ENCODE measurements at places on chromosomes 5 and 9. TPM values are rescaled to one million over a fixed set of nuclear protein-coding genes. Genes with fewer than 3 reads are reported as not detected.
A peak's percentile ranks its signal among the peaks of the same experiment; 100 is the strongest.

- no peaks in the 10 kb centered on the region for H3K27me3 ChIP-seq
- H3K36me3 ChIP-seq = no peaks in the 10 kb centered on the region
- H3K27ac ChIP-seq = no peak overlapping the region
Measured at GRCh38 chr5:175713930-175714329, 56.1 kb downstream of the HRH2 start.

DNA sequence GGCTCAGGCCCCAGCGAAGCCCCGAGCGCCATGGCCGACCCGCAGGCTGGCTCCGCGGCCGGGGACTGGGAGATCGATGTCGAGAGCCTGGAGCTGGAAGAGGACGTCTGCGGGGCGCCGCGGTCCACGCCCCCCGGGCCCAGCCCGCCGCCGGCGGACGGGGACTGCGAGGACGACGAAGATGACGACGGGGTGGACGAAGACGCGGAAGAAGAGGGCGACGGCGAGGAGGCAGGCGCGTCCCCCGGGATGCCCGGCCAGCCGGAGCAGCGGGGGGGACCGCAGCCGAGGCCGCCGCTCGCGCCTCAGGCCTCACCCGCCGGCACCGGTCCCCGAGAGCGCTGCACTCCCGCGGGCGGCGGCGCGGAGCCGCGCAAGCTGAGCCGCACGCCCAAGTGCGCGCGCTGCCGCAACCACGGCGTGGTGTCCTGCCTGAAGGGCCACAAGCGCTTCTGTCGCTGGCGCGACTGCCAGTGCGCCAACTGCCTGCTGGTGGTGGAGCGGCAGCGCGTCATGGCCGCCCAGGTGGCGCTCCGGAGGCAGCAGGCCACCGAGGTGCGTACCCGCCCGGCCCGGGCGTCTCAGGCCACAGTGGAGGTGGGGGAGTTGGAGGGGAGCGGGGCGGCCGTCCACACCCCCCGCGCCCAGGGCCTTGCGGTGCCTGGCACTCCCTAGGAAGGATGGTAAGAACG lies 1.6 kb downstream of the DMRT2 start:
- H3K36me3 ChIP-seq = no peaks in the 10 kb centered on the region
- no peaks in the 10 kb centered on the region for H3K4me1 ChIP-seq
- H3K27ac ChIP-seq = no peak overlapping the region
- H3K27me3 ChIP-seq = peaks cover 19% of the 10 kb centered on the region
- H3K4me3 ChIP-seq = no peak overlapping the region

GRCh38 chr9:116084497-116084896 lies 69.1 kb upstream of the PAPPA start:
- no peaks in the 10 kb centered on the region for H3K27me3 ChIP-seq
- no peak overlapping the region for H3K4me3 ChIP-seq
- H3K4me1 ChIP-seq = peaks cover 4% of the 10 kb centered on the region
- no peak overlapping the region for H3K27ac ChIP-seq
- DNase-seq = no peak

- DNase-seq = no peak
- H3K27me3 ChIP-seq = no peaks in the 10 kb centered on the region
- no peaks in the 10 kb centered on the region for H3K4me1 ChIP-seq
Measured at GRCh38 chr5:143567583-143568504, 164.4 kb upstream of the NR3C1 start.

- no peaks in the 10 kb centered on the region for H3K4me1 ChIP-seq
- H3K36me3 ChIP-seq = no peaks in the 10 kb centered on the region
- DNase-seq = no peak
- H3K27ac ChIP-seq = no peak overlapping the region
- H3K4me3 ChIP-seq = no peak overlapping the region
- H3K27me3 ChIP-seq = no peaks in the 10 kb centered on the region
Measured at GRCh38 chr9:110278080-110278707, 21.9 kb upstream of the TXN start.

DNA sequence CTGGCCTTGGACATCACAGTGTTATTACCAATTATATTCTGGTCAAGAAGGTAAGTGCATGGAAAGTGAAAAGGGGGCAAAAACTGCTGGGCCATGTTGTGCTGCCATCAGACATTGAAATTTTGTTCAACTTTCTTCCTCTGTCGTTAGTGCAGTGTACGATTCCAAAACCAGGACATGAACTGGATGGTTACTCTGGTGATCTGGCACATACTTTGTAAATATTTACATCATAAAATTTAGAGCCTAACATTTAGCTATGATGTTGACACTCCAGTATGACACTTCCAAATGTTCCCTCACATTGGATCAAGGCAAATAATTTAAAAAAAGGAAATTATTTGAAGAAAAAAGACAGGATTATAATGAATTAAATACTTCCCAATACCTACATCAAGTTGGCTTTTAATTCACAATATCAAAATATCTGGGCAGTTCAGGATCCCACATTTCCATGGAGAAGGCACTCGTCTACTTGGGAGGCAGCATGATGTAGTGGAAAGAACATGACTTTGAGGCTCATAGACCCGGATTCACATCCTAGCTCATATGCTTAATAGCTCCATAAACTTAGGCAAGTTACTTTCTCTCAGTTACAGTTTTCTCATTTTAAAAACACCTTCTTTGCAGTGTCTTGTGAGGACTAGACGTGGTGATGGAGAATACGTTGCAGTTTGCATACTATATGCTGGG lies 342.5 kb upstream of the MPDZ start:
- DNase-seq = no peak
- no peaks in the 10 kb centered on the region for H3K4me1 ChIP-seq
- H3K36me3 ChIP-seq = no peaks in the 10 kb centered on the region
- H3K27ac ChIP-seq = no peak overlapping the region

- H3K4me3 ChIP-seq = no peak overlapping the region
- DNase-seq = peak; percentile 78
- H3K27ac ChIP-seq = peak overlapping the region; percentile 90
- peaks cover 11% of the 10 kb centered on the region for H3K4me1 ChIP-seq
- no peaks in the 10 kb centered on the region for H3K27me3 ChIP-seq
Measured at GRCh38 chr9:131657940-131658339, 81.9 kb downstream of the RAPGEF1 start.

- H3K4me3 ChIP-seq = no peak overlapping the region
- DNase-seq = no peak
- no peaks in the 10 kb centered on the region for H3K27me3 ChIP-seq
- H3K36me3 ChIP-seq = no peaks in the 10 kb centered on the region
- no peak overlapping the region for H3K27ac ChIP-seq
- no peaks in the 10 kb centered on the region for H3K4me1 ChIP-seq
Measured at GRCh38 chr5:175772747-175773533, 98.4 kb upstream of the CPLX2 start.

- no peaks in the 10 kb centered on the region for H3K27me3 ChIP-seq
- no peak overlapping the region for H3K4me3 ChIP-seq
- H3K4me1 ChIP-seq = peaks cover 19% of the 10 kb centered on the region
- no peak for DNase-seq
Measured at GRCh38 chr5:141504216-141504615, 15.3 kb downstream of the PCDHGC5 start.

DNA sequence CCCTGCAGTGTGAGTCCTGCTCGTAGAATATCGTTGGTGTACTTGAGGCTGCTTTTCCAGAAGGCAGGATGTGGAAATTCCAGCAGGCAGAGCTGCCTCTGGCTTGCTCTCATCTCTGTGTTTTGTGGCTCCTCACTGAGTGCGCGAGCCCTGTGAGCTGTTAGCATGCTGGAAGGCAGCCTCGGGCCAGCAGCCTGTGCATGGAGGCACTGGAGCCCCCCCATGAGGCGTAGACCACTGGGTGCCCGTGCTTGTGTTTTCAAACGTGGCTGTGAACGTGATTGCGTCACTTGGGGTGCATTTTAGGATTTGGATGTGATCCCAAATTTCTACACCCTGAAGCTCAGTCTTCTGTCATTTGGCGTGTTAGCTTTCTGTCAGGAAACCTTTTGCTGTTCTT lies 3.2 kb downstream of the WDR5 start:
- H3K27ac ChIP-seq = no peak overlapping the region
- no peaks in the 10 kb centered on the region for H3K27me3 ChIP-seq
- peak; percentile 38 for DNase-seq
- peaks cover 20% of the 10 kb centered on the region for H3K4me1 ChIP-seq

Gene PCDHGA6
- total RNA-seq = 4.8 TPM

- DNase-seq = no peak
- no peaks in the 10 kb centered on the region for H3K36me3 ChIP-seq
- no peaks in the 10 kb centered on the region for H3K27me3 ChIP-seq
Measured at GRCh38 chr5:112275671-112276070, 143.4 kb downstream of the EPB41L4A start.

- DNase-seq = no peak
- no peaks in the 10 kb centered on the region for H3K27me3 ChIP-seq
- H3K36me3 ChIP-seq = no peaks in the 10 kb centered on the region
- no peaks in the 10 kb centered on the region for H3K4me1 ChIP-seq
- H3K27ac ChIP-seq = no peak overlapping the region
Measured at GRCh38 chr5:10286162-10286861, 21.4 kb downstream of the CMBL start.

DNA sequence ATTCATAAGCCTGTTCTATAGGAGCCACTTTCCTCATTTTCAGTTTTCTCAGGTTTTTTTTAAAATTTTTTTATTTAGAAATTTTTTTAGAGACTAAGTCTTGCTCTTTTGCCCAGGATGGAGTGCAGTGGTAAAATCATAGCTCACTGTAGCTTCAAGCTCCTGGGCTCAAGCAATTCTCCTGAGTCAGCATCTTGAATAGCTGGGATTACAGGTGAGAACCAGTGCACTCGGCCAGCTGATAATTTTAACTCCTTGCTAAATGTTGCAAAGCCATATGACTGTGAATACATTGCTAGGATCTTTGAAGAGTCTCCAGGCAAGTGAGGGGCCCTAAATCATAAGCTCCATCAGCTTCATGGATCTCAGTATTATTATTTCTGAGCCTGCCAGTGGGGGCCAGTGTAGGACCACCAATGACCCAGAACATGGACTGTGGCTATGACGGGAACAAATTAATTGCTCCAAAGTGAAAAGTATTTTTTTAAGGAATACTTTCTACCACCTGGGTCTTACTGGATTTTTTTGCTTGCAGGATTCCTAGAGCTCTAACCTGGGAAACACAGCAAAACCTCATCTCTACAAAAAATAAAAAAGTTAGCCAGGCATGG lies 5.7 kb upstream of the GAPVD1 start:
- H3K36me3 ChIP-seq = no peaks in the 10 kb centered on the region
- no peak overlapping the region for H3K27ac ChIP-seq
- H3K4me3 ChIP-seq = no peak overlapping the region
- no peak for DNase-seq

GRCh38 chr9:20135119-20135697 lies 346.4 kb upstream of the SLC24A2 start:
- no peak overlapping the region for H3K27ac ChIP-seq
- no peaks in the 10 kb centered on the region for H3K27me3 ChIP-seq
- no peak for DNase-seq
- H3K4me1 ChIP-seq = no peaks in the 10 kb centered on the region
- no peaks in the 10 kb centered on the region for H3K36me3 ChIP-seq
- H3K4me3 ChIP-seq = no peak overlapping the region

- DNase-seq = peak; percentile 81
- H3K36me3 ChIP-seq = no peaks in the 10 kb centered on the region
- H3K4me3 ChIP-seq = no peak overlapping the region
- H3K27me3 ChIP-seq = no peaks in the 10 kb centered on the region
- H3K27ac ChIP-seq = peak overlapping the region; percentile 62
- peaks cover 34% of the 10 kb centered on the region for H3K4me1 ChIP-seq
Measured at GRCh38 chr9:130183133-130183762, 11.0 kb downstream of the NCS1 start.

GRCh38 chr5:74122979-74123590 lies 497.1 kb downstream of the ARHGEF28 start:
- H3K4me1 ChIP-seq = no peaks in the 10 kb centered on the region
- H3K27me3 ChIP-seq = no peaks in the 10 kb centered on the region
- DNase-seq = no peak
- no peak overlapping the region for H3K27ac ChIP-seq
- H3K36me3 ChIP-seq = no peaks in the 10 kb centered on the region

DNA sequence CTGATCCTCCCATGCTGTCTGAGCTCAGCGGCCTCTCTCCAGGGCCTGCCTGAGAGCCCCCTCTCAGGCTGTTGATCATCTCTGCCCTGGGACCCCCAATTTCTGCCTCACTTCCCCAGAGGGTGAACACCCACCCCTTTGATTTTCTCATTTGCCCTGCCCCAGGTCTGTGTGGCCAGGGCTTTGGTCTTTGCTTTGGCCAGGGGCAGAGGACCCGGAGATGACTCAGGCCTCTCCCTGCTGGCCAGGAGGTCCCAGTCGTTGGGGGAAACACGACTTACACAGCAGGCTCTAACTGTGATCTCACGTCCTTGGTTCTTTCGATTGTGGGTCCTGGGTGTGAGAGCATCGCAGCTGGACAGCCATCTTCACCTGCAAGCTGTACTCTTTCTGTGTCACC lies 1.1 kb upstream of the ADAMTS2 start:
- no peaks in the 10 kb centered on the region for H3K27me3 ChIP-seq
- no peak overlapping the region for H3K4me3 ChIP-seq
- DNase-seq = peak; percentile 15

- no peaks in the 10 kb centered on the region for H3K36me3 ChIP-seq
- no peak overlapping the region for H3K4me3 ChIP-seq
- peak; percentile 47 for DNase-seq
Measured at GRCh38 chr5:54738118-54738972, 220.8 kb downstream of the SNX18 start.

DNA sequence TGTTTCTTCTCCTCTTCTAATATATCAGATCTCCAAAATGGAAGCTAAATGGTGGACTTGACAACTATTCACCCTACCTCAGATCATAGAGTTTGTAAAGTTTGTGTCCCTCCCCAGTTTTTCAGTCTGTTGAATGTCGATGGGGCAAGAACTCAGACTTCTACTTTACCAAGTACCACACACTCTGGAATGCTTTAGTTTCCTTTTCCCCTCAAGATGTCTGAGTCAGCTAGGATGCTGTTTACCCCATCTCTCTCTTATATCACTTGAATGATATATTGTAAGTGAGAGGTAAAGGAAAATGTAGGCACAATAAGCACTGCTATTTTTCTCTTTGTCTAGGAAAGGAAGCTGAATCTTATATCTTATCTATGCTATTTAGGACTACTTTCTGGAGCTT lies 25.9 kb upstream of the TAL2 start:
- no peak overlapping the region for H3K4me3 ChIP-seq
- no peak overlapping the region for H3K27ac ChIP-seq
- no peaks in the 10 kb centered on the region for H3K36me3 ChIP-seq
- no peak for DNase-seq
- no peaks in the 10 kb centered on the region for H3K27me3 ChIP-seq
- H3K4me1 ChIP-seq = no peaks in the 10 kb centered on the region

Gene SH2D3C
- total RNA-seq = not detected

Gene MSX2
- total RNA-seq = 1.3 TPM

DNA sequence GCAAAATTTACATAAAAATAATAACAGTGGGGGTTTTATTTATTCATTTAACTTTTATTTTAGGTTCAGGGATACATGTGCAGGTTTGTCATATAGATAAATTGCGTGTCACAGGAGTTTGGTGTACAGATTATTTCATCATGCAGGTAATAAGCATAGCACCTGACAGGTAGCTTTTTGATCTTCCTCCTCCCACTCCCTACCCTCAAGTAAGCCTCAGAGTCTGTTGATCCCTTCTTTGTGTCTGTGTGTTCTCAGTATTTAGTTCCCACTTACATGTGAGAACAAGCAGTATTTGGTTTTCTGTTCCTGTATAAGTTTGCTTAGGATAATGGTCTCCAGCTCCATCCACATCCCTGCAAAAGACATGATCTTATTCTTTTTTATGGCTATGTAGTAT lies 240.3 kb downstream of the KIAA0825 start:
- no peak for DNase-seq
- no peaks in the 10 kb centered on the region for H3K4me1 ChIP-seq
- H3K36me3 ChIP-seq = no peaks in the 10 kb centered on the region
- no peak overlapping the region for H3K27ac ChIP-seq
- no peak overlapping the region for H3K4me3 ChIP-seq
